ENCODE measurements at places on chromosomes 2 and 18.

- DNase-seq, result no peak
These were observed 72.1 kb downstream of the COL6A3 start for GRCh38 chr2:237341872-237342271.

DNA sequence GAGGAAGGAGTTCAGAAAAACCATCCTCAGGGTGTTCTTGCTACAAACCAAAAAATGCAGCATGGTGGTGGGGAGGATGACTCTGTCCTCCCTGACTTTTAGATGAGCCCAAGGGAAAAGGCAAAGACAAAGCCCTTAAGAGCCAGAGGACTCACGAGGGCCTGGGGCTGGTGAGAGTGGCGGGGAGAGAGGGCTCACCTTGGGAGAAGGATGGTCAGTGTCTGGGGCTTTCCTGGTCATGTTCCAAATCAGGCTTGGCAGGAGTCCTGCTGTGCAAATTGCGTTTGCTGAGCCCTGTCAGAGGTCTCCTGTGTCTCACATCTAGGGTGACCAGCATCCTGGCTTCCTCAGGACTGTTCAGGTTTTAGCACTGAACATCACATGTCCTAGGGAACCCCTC is 4.7 kb downstream of the UGT1A1 start:
- no peak for DNase-seq

- DNase-seq, result no peak
These were observed 51.5 kb downstream of the SMIM21 start for GRCh38 chr18:75376004-75376403.

DNA sequence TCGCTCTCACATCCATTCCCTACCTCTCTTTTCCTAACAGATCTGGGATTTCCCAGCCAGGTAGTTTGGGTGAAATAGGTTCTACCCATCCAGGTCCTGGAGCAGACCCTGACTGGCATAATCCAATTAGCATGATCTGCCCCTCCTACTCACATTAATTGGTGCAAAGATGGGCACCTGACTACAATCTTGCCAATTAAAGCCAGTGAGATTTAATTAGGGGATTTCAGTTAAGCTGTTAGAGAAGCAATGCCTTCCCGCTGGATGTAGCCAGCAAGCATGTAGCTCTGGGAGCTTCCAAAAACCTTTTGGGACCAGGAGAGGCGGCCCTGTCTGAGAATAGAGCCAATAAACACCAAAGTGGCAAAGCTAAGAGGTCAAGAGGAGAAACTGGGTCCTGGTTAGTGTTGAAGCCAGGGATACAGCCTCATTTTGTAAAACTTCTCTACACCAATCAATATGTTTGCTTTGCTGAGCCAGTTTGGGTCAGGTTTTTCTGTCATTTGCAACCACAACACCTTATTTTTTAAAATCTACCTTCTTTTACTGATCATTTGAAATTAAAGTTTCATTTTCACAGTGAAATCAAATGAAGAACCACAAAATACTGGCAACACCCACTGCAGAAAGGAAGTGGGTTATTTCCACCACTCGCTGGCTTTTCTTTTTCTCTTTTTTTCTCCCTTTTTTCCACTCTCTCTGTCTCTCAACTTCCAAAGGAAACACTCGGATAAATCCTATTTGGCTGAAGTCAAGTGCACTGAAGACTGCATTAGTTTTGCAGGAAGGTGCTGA is 3.2 kb upstream of the TTC39C start:
- no peak for DNase-seq

DNA sequence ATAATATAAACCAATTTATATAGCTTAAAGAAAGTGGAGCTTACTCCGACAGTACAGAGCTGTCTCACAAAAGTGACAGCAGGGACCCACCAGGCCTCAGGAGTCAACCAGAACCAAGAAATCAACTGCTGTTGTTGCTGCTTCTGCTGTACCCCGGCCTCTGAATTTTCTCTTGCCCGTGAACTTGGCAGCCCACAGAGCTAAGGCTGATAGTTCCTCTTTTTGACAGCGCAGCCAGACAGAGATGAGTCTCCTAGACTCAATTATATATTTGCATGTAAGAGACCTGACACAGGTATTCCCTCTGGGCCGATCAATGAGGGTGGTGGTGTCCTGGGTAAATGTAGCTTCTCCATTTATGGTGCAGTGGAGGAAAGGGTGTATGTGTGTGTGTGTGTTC is 109.4 kb downstream of the KCTD1 start:
- DNase-seq, result no peak

- DNase-seq, result no peak
These were observed 87.0 kb downstream of the EIPR1 start for GRCh38 chr2:3290655-3291054.

DNA sequence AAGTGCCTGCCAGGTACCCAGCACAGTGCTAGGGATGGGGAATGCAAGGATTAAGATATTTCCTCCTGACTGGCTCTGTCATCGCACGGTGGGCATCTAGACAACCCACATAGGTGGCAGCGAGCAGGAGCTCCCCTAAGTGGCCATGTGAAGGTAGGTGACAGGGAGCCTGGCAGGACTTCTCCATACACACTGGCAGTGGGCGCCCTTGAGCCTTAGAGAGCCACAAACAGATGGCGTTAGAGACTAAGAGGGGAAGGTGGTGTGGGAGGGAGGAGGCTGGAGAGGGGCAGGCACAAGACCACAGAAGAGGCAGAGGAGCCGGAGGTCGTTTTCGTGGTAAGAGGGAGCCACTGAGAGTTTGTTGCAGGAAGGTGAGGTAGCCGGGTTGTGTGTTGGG is 15.2 kb downstream of the PRELID3A start:
- DNase-seq, result no peak

GRCh38 chr2:96535331-96535730 is 1.2 kb upstream of the ARID5A start:
- DNase-seq, result no peak

DNA sequence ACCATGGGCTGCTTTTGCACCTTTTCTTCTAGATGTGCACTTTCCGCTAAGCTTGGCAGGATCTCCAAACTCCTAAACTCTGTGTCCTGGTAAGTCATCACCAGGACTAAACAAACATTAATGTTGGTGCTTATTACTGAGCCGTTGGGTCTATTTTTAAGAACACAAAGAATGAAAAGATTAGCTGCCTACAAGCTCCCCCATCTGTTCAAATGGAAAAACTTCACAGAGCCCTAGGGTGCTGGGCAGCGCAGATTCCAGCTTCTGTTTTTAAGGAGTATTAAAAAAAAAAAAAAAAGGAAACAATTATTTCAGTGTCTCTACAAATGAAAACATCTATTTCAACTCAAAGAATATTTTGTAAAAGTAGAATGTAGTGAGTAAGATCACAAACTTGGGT is 97.8 kb upstream of the AQP4 start:
- DNase-seq, result no peak

- DNase-seq, result no peak
These were observed 120.3 kb upstream of the DSEL start for GRCh38 chr18:67636597-67637385.

GRCh38 chr2:50648041-50648700 is 383.8 kb downstream of the NRXN1 start:
- DNase-seq, result no peak

DNA sequence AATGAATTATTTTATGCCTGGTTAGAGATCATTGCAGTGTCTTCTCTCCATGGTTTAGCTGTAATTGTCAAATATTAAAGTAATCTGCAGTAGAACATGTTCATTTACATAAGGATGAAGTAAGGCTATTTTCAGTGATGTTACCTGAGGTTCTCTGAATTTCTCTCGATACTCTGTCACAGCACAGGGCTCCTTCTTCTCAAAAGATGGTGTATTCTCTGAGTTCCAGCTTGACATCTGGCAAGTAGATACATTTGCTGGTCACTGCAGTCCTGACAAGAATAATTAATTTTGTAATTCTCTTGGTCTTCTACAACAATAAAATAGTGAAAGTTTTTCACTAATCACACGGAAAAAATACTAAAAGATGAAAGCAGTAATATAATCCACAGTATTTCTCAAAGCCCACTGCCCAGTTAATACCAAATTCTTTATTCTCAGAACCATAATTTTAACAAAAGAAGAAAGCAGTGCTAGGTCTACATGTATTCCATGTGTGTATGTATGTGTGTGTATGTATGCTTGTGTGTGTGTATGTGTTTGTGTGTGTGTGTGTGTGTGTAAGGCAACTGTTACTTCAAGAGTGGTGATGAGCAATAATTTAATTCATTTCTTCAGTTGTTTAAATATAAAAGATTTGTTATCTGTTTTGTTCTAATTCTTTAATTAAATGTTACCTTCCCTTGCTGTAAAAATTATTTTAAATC is 1165.5 kb upstream of the SLC39A10 start:
- no peak for DNase-seq

GRCh38 chr2:20551945-20552328 is 99.0 kb downstream of the HS1BP3 start:
- DNase-seq, result no peak

DNA sequence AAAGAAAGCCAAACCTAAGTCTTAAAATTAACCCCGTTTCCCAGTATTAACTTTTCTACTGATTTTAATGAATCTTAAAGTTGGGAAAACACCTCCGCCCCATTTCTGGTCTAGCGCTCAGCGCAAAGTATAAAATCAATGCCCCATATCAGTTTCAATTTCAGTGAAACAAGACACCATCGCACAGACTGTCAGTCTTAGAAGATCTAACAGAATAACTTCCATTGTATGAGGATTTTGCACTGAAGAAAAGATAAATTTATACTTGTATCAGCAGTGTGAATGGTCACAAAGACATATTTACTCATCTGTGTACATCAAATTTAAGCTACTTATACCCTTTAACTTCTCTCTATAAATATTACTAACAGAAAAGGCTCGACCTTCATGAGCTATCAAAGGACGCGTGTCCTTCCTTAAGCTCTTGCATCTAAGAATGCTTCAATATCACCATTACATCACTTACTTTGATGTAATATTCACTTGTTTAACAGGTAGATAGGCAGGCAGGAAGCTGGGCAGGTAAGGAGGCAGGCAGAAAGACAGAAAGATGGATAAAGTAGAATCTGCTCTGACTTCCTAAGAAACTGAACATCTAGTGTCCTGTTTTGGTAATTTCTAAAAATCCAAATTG is 183.0 kb downstream of the TCF4 start:
- no peak for DNase-seq

DNA sequence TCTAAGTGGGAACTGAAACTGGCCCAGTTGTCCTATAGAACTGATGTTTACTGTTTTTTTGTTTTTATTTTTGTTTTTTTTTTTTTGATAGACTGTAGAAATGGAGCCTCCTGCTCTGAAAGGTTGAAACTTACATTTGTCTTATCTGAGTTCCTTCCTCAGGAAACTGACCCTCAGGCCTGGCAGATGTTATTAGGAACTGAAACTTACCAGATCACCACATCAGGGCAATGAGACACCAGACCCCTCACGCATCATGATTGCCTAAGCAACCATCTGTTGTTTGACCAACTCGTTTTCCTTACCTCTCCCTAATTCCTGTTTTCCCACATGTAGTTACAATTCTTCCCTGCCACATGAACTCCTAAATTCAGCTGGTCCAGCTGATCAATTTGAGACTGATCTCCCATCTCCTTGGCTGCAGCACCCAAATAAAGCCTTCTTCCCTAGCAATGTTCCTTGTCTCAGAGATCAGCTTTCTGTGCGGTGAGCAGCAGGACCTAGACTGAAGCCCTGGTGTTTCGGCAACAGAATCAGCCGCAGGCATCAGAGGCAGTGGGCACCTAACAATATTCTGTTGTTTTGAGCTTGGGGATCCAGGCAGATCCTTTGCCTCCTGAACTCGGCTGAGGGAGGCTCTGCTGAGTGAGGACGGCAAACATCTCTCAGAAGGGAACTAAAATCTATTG is 96.8 kb downstream of the MSH2 start:
- no peak for DNase-seq

- no peak for DNase-seq
These were observed 62.8 kb downstream of the DTNA start for GRCh38 chr18:34772887-34773286.

- DNase-seq, result no peak
These were observed 573.3 kb downstream of the LRP1B start for GRCh38 chr2:141557329-141558095.

GRCh38 chr2:15799432-15799827 is 140.9 kb upstream of the MYCN start:
- DNase-seq, result no peak

- no peak for DNase-seq
These were observed 27.5 kb downstream of the CNRIP1 start for GRCh38 chr2:68292108-68292710.

DNA sequence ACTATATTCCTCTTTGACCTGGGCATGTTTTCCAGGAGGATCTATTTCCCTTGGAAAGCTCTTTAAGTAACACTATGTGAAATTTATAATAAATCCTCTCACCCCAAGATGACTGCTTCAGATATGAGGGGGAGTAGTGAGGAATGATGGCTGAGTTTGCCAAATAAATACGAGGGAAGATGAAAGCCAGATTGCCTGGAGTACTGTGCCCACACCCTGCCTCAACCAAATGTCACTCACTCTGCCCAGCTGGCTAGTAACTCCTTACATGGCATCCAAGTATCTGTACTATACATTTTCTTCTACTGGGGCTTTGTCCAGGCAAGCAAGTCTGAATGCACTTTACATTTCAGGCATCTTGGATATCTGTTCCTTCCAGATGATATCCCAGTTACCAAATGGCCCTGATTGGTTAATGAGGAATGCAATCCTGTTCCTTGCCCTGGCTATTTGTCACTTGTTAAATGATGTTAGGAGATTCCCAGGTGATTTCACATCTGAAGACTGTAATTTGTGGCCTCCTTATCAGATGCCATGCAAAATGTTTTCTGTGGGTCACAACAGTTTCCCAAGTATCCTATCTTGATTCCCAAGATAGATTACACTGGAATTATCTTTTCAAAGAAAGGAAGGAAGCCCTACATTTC is 191.8 kb downstream of the IKZF2 start:
- no peak for DNase-seq

- DNase-seq, result no peak
These were observed 10.9 kb downstream of the DSC2 start for GRCh38 chr18:31091350-31091749.

DNA sequence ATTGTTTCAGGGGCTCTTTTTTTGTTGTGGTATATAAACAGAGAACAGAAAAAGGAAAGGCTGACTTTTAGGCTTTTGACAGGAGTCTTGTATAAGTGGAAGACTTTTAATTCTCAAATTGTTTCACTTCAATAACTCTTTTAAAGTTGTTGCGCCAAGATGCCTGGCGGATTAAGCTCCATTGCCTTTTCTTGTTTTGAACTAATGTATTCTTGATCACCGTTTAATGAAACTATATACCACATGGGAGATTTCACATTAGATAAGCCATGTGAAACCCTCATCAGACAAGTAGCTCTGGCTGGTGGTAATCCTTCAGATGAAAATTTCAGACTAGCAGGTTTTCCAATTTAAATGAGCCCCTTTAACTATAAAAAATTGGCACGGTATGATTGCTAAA is 257.4 kb downstream of the CCDC178 start:
- DNase-seq, result no peak

GRCh38 chr2:28355521-28356094 is 37.0 kb upstream of the FOSL2 start:
- no peak for DNase-seq

GRCh38 chr2:235612181-235612950 is 118.5 kb downstream of the AGAP1 start:
- no peak for DNase-seq

Measured in activated naive CD4-positive, alpha-beta T cell (primary cell).